ENCODE measurements at places on chromosomes 11 and 22. TPM values are rescaled to one million over a fixed set of nuclear protein-coding genes. Genes with fewer than 3 reads are reported as not detected.

GRCh38 chr22:31915586-31915985, 28.7 kb upstream of the YWHAH start:
- DNase-seq = no peak

DNA sequence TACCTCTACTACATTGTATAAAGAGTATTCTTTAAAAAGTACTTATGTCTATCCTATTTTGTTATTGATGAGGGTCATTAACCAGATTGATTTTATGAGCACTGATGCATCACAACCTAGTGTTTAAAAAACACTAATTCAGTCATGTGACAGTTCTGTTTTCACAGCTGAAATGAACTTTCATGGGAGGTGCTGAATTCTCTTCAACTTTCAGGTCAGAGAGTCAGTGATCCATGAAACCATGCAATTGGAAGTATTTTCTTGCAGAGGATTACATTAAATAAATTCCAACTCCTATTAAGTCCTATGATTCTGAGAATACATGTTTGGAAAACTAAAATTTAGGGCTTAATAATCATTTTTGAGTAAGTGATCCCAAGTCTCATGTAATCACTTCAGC, 889.4 kb downstream of the KCNA4 start:
- DNase-seq = no peak

GRCh38 chr11:30452114-30452513, 129.2 kb downstream of the ARL14EP start:
- DNase-seq = no peak

DNA sequence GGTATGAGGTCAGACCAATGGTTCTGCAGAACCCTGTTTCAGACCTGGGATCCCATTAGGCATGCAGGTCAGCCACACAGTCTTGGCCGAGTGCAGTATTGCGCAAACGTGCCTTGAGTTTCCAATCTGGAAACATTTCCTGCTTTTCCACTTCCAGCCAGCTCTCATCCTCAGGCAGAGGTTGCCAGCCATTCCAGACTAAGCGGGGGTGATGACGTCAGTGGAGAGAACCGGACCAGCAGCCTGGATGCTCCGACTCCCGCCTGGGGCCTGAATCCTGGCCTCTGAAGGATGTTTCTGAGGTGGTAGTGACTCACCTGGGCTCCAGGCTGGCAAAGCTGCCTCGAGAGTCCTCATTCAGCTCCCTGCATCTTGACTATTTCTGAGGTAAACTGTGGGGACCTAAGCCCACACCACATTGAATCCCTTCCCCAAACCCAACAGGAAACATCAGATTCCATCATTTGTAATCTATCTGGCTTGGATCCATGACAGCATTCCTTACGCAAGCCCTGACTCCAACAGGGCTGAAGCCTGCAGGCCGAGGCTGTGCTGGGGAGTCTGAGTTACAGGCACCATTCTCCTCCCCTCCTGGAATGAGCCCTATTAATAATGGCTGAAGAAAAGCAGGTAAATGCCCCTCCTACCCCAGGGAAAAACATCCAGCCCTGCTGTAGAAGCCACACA, 83.0 kb downstream of the ABTB2 start:
- no peak for DNase-seq

GRCh38 chr11:117851852-117852251, 24.6 kb downstream of the FXYD6 start:
- DNase-seq = peak; percentile 63

- no peak for DNase-seq
Measured at GRCh38 chr11:13009921-13010748, 1.0 kb downstream of the RASSF10 start.

GRCh38 chr22:44385781-44386180, 73.0 kb upstream of the SHISAL1 start:
- DNase-seq = no peak

DNA sequence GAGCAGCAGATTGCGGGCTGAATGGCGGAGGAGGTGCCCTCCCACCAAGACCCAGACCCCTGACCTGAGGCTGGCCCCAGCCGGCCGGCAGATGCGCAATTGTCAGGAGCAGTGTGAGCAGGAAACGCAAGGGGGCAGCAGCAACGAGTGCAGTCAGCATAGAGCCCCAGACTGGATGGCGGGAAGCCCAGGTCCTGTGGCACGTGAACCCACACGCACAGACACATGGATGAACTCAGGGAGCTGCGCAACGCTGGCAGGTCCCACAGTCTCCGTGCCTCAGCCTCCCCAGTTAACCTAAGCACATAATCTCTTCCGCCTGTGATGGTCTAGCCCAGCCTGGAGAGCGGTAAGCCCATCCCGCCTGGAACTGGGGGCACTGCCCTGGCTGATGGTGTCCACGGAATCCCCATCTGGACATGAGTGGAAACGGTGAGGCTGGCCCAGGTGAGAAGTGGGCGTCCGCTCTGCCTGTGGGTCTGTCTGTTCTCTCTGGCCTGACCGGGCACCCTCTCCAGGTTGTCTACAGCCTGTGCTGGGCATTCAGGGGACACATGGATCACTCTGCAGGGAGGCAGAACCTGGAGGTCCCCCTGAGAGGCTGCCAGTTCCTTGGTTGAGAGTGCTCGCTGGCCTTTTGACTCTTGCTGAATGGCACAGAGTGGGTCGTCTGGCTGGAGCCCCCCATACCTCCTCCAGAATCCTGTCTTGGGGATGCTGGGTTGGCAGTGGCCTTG, 626 bp upstream of the TBX10 start:
- DNase-seq = peak; percentile 54

DNA sequence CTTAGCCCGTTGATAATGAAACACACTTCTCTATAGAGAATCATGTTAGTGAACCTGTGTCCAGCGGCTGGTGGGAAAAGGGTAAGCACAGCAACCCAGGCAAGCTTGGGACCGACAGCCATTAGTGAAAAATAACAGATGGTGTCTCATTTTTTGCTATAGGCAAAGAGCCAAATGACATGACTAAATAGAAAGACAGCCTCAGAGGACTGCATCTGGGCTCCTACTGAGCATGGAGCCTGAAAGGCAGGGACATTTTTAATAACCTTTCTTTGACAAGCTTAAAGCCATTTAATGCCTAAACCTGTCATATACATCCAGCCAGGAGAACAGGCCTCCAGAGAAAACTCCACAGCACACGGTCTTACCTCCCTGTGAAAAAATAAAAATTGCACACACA, 67.0 kb downstream of the FANCF start:
- DNase-seq = no peak

GRCh38 chr11:58133309-58134076, 8.2 kb upstream of the OR9I1 start:
- no peak for DNase-seq

DNA sequence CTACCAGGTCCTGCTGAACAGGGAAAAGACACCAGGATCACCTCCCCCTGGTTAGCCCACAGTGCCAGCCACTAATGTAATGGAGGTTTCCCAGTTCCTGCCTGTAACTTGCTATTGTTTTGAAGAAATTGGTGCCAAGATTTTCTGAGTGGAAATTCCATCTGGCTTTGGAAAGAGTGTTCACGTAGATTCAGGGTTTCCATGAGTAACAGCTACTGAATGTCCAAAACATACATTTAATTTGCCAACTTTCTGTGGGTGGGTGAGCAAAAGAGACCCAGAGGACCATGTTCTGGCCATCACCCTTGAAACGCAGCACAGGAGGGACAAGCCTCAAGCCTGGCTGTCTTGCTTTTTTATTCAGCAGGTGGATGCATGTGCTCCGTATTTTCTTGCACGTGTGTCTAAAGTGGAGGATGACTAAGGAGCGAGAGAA, 8.8 kb upstream of the DKK3 start:
- no peak for DNase-seq

GRCh38 chr22:25403811-25404471, 160.5 kb upstream of the GRK3 start:
- no peak for DNase-seq

- DNase-seq = no peak
Measured at GRCh38 chr11:109818290-109818689, 274.9 kb upstream of the ZC3H12C start.

DNA sequence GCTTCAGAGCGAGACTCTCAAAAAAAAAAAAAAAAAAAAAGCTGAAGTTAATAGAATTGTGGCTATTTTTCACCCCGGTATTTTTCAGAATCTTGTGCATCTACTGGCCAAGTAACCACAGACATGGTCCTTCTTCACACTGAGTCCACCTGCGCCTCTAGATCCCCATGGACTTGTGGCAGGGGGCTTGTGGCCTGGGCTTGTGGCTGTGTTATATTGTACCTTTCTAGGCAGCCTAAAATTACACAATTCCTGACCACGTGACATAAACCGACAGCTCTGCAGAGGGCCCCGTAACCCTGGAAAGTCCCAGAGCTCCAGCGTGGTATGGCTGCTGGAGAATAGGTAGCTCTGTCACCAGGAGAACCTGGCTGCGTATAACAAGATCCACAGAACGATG, 10.9 kb upstream of the NAALADL1 start:
- no peak for DNase-seq

- peak; percentile 58 for DNase-seq
Measured at GRCh38 chr11:93541884-93542810, 1.0 kb downstream of the SMCO4 start.

DNA sequence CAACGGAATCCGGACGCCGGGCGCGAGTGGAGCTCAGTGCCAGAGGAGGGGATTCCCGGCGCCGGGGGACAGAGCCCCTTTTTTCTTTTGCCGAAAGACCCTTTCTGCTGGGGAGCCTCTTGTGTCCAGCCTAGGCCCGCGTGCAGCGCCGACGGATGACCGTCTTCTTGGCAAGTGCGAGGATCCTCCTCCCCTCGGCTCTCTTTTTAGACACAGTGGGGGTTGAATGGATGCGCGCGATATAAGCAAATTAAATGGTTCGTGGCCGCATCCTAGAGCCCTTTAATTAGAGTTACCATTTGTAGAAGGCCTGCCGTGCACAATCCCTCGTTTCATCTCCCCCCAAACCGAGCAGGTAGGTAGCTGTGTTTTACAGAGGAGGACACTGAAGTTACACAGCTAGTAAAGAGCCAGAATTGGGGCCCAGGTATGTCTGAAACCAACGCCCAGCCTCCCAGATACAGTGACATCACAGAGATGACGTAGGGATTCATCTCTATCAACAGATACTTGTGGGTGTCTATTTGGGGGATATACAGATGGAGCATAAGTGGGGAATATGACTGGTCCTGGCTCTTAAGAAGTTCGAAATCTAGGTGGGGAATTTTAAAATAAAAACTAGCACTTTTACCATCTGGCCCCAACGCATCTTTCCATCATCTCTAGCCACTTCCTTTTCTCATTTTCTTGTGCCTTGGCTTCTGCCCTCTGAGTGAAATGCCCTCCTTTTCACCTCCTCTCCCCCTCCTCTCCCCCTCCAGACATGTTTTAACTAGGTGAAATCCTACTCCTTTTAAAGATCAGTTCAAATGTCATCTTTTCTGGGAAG, 875 bp downstream of the TCP11L1 start:
- no peak for DNase-seq

DNA sequence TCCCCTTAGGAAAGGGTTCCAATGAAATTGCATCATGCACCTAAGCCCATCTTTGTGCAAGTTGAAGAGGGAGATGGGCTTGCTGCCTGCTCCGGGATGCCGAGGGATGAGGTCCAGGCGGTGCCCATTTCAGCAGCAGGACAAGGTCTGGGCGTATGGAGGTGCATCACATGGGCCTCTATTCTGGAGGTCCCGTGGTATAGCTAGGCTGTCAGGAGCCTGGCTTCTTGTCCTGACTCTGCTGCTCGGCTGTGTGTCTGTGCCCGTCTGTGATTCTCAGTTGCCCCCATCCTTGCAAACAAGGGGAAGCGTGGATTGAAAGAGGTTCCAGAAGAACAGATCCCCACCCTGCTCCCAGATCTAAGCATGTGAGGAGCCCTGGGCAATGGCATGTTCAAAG, 130.0 kb downstream of the OSBP2 start:
- DNase-seq = no peak

MDK gene
- 17.2 TPM for total RNA-seq

CCDC188 gene
- 0.90 TPM for total RNA-seq

IMMP1L gene
- 33.1 TPM for total RNA-seq

NXPE1 gene
- total RNA-seq = not detected

PICK1 gene
- total RNA-seq = 67.7 TPM
